WTC11 (cell line): ENCODE measurements at places on chromosomes 2 and 18.

DNA sequence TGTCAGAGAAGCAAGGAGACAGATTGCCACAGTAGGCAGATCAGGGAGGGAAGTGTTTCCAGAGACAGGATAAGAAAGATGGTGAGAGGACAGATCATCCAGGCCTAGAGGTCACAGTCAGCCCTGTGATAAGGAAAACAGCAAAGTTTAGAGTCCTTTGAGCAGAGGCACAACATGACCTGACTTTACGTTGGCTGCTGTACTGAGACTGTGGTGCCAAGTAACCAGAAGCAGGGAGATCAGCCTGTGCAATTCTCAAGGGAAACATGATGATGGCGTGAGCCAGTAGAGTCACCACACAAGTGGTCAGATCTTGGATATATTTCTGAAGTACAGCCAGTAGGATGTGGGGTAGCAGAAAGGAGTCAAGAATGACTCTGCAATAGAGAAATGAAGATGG, 43.7 kb downstream of the SMC6 start:
- no peak for DNase-seq

GRCh38 chr2:61538920-61539520, 864 bp upstream of the XPO1 start:
- DNase-seq: no peak

- DNase-seq: no peak
These were observed 268.1 kb downstream of the NDUFA10 start for GRCh38 chr2:239756790-239757760.

DNA sequence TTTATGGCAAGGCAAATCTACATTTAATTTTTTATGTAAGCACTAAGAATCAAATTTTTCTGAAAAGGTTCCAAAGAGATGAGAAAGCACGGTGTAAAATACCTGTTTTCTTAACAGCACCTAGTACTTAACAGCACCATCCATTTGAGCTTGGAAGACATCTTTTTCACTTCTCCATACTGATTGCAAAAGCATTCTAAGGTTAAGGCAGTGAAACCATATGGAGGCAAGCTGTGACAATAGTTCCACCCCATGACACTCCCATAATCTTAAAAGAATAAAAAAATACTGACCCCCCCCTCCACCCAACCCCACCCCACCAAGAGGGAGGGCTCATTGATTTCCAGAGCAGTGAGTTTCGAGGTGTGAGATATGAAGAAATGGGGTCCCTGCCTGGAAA, 60.6 kb downstream of the ZCCHC2 start:
- no peak for DNase-seq

DNA sequence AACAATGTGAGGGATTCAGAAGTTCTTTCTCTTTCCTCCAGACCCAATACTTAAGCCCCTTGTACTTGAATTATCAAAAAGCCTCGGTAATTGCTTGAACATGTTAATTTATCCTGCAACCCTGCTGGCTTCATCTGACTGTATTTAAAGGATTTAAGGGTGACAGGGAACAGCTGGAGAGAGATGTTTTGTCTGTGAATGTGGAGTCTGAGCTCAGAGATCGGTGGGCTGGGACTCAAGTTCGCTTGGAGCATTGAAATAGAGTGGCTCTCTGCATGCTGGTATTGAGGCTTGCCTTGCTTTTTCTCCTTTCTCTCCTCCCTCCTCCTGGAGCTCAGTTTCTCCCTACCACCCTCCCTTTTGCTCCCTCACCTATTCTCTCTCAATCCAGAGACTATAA, 73.6 kb downstream of the BOD1L2 start:
- no peak for DNase-seq

- no peak for DNase-seq
These were observed 214.8 kb downstream of the MC4R start for GRCh38 chr18:60157810-60158209.

DNA sequence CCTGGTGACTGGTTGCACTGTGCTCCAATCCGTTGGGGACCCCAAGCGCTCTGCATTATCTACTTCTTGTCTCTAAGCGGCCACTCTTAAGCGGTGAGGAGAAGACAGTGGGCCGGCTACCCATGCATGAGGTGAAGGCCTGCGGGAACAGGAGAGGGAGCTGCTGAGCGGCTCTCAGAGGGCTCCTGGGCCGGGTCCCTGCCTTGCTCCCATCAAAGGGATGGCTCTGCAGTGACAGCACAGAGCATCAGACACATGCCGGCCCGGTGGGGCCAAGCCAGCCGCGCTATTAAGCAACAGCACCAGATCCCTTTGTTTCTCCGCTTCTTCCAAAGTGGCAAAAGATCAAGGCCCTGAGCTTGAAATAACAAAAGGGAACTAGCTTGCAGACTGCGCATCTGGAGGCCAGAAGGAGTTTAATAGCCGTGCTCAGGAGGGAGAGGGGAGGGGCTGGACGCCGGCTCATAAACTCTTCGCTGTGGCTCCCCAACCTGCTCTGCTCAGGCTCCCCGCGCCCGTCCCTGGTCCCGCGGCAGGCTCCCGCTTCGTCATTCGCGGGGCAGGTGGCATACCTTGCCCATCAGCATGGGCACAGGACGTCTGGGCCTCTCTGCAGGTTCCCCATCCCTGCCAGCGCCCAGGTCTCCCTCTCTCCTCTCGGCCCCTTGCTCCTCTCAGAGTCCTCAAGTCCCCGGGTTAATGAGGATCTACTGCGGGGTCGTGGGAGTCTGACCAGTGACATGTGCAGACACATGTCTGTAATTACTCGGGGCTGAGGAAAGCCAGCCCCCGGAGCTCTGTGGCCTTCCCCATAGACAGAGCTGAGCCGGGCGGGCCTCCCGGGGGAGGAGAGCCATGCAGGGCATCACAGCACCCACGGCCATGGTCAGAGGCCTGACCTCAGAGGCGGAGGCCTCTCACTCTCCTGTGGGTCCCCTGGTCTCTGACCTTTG, 96.7 kb downstream of the ASB1 start:
- peak; percentile 71 for DNase-seq

GRCh38 chr2:37489536-37489935, 145.1 kb downstream of the QPCT start:
- DNase-seq: no peak

DNA sequence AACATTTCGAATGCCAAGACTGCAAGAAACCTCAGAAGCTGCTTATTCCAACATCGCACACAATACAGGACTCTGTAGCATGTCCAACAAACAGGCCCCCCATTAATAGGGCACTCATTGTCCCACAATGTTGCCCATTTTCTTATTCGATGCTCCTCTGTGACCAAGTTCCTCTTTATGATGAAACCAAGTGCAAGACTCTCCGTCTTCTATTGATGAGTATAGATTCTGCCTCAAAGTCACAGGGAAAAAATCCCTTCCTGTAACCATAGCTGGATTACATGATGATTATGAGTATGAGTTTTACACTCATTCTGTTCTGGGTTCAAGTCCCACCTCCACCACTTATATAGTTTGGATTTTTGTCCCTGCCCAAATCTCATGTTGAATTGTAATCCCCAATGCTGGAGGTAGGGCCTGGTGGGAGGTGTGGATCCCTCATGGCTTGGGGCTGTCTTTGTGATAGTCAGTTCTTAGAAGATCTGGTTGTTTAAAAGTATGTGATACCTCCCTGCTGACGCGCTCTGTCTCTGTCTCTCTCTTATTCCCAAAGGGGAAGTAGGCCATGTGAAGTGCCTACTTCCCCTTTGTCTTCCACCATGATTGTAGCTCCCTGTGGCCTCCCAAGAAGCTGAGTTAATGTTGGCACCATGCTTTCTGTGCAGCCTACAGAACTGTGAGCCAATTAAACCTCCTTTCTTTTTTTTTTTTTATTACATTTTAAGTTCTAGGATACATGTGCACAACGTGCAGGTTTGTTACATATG, 148.7 kb downstream of the OSR1 start:
- DNase-seq: no peak

GRCh38 chr2:22741216-22741615, 643.8 kb upstream of the KLHL29 start:
- no peak for DNase-seq

GRCh38 chr2:38075507-38076151, at the start of gene CYP1B1:
CYP1B1 (minus strand) TSS chr2:38076151; CDS start chr2:38075388, 763 bp downstream.
- no peak for DNase-seq

- DNase-seq: no peak
These were observed 181.1 kb upstream of the RBBP8 start for GRCh38 chr18:22752014-22752413.

GRCh38 chr2:109209412-109209811, 80.4 kb downstream of the SH3RF3 start:
- DNase-seq: no peak

- DNase-seq: no peak
These were observed 9.9 kb upstream of the EDAR start for GRCh38 chr2:108998911-108999310.

- no peak for DNase-seq
These were observed 72.8 kb downstream of the PLEKHA3 start for GRCh38 chr2:178553047-178553446.

DNA sequence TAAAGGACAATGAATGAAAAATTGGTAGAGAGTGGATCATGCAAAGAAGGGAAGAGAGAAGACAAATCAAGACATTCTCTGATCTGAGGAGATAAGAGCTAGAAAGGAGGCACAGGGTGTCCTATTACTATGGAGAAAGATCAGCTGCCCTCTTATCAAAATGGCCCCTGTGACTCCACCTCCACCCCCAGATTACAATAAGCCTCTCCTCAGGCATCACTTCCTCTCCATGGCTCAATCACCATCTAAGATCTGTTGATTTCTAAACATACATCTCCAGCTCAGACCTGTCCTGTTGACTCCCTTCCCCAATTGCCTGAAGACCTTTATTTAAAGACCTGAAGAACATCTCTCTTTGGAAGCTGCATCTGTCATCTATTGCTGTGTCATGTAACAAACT, 43.2 kb downstream of the SP100 start:
- DNase-seq: no peak
